Epithelial cell of prostate (primary cell): ENCODE measurements at places on chromosomes 7 and 10.

- DNase-seq = no peak
Measured at GRCh38 chr10:111004016-111004415, 72.8 kb upstream of the ADRA2A start.

DNA sequence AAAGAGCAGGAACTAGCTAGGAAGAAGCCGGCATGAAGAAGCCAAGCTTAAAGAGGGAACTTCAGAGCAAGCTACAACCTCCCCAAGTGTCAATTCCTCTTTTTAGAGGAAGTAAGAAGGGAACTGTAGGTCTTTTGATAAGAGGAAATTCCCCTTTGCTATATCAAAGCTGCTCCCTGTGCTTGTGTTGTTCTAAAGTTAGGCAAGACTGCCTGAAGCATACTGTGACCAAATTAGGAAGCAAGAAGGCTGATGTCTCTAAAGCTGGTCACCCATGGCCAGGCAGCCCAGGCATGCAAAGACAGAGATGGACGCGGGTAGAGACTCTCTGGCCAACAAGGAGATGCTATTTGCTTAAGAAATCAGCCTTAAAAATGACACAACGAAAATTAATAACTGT is 87.9 kb downstream of the RNF216 start:
- DNase-seq = no peak

GRCh38 chr10:132664407-132664806 is 121.5 kb downstream of the NKX6-2 start:
- DNase-seq = no peak

GRCh38 chr7:8177109-8177933 is 84.6 kb downstream of the ICA1 start:
- DNase-seq = no peak
